Mammary epithelial cell (primary cell): ENCODE measurements at places on chromosomes 2 and 18.

DNA sequence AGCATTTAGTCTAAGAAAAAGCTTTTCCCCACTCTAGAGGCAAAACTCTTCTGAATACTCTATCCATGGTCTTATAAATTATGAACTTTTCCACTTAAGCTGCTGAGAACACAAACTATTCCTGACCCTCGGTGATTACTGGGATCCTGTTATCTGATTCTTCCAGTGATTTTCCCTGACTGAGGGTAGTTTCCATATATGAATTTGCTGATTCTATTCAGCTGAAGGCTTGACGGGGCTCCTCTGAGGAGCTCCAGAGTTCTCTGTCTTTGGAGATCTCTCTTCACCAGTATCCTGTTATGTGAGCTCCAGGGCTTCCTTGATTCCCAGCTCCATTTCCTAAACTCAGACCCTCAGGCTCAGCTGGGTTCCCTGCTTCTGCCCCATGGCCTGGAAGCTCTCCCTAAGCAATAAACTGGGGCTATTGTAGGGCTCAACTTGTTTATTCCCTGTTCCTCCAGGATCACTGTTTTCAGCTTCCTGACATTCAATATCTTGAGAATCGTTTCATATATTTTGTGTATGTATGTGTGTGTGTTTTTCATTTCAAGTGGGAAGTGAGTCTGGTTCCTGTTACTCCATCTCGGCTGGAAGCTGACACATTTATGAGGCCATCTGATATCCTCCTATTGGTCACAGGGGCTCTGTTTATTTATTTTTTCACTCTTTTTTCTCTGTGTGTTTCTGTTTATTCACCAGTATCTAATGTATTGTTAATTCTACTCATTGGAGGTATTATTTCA lies 78.2 kb downstream of the ARHGAP28 start:
- DNase-seq, result no peak

GRCh38 chr2:204386668-204387067 lies 158.6 kb upstream of the PARD3B start:
- DNase-seq, result no peak

GRCh38 chr2:11941201-11942177 lies 195.1 kb downstream of the LPIN1 start:
- DNase-seq, result no peak

DNA sequence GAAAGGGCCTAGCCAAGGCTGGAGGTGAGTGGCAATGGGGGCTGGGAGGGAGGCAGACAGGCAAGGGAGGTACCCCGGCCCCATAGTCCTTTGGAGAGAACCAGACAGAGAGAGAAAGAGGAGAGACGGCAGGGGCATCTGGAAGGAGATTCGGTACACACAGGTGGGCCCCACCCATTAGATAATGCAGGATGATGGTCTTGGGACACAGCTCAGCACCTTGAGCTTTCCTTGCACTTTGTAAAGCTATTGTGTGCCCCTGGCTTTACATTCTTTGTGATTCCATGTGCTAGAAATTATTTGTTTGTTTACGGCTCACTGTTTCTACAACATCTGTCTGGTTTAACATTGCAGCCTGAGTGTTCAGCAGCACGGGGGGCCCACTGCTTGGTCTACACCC lies 83.1 kb downstream of the CTAGE1 start:
- no peak for DNase-seq

GRCh38 chr2:13542642-13543041 lies 825.9 kb downstream of the TRIB2 start:
- DNase-seq, result no peak

GRCh38 chr2:63012541-63012940 lies 38.1 kb upstream of the OTX1 start:
- no peak for DNase-seq

DNA sequence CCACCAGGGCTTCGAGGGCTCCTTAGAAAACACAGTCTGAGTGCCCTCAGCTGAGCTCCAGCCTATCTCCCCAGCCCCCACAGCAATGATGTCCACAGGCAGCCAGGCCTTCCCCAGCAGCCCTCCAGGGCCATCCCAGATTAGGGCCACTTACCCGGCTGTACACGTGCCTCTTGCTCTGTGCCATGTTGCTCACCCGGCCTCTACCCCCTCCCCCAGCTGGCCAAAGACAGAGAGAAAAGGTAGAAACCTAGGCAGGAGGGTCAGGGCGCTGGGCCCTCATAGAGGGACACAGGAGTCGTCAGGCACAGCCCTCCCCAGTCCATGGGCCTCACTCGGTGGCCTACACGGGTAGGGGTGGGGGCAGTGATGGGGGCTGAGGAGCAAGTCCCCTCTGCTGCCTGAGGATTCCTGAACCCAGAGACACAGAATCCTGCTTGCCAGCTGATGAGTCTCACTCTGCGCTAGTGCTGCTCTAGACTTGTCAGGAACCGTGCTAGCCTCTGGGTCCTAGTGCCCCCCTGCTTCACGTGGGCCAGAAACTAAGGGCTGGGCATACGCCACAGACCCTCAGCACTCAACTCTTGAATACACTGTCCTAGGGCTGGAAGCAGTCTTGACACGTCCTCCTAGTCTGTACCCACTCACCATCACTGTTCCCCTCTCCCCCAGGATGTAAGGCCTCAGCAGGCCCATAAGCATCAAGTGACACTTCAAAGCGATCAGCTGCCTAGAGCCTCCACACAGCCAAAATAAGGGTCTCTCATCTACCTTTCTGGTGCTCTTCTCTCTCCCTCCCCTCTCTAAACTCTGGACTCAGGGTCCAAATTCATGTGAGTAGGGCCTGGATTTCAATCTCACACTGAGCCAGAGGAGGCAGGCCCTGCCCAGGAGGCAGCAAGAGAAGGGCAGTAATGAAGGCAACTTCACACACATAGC lies at the start of gene DCTN1:
TSS of gene DCTN1 (minus strand) at position 461 of the 939 bp plus-strand sequence. CDS start at position 187, 274 bp downstream.
- DNase-seq, result peak; percentile 50

- DNase-seq, result peak; percentile 28
These were observed 413.7 kb upstream of the FAM98A start for GRCh38 chr2:34012715-34013302.

DNA sequence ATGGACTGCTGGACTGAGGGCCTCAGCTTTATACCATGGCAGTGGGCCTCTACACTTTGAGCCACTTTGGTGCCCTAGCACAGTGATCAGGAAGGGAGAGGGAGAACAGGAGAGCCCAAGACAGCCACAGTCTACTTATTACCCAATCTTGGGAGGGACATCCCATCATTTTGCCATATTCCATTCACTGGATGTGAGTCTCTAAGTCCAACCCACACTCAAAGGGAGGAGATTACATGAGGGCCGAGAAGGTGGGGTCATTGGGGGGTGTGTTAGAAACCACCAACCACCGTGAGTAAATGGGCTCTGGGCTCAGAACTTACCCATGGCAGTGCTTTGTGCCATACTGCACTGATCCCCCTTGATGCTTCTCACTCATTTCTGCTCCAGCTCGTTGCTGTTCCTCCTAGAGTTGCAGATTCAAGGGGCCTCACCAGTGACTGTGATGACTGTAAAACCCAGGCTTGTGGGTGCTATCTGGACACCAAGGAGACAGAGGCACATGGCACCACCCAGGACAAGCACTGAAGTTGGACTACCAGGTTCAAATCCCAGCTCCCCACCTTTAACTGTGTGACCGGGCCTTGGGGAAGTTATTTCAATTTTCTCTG lies 97.6 kb upstream of the RAB6C start:
- no peak for DNase-seq

- DNase-seq, result no peak
These were observed 28.0 kb downstream of the RBBP8 start for GRCh38 chr18:22961156-22961555.

DNA sequence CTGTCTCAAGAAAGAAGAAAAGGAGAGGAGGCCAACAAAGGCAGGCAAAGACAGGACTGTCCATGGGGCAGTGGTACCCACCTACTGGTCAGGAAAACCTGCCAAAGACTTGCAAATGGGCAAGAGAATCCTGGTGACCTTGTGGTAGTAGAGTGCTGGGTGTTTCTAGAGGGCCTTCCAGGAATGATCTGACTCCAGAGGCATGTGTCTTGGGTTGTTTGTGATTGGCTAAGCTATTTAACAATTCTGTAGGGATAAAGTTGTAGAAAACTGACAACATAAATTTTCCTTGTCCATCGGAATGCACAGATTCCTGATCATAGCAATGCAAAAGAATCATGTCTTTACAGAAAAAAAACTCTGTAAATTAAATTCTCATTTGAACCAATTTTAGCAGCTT lies 68.5 kb upstream of the ZNF532 start:
- DNase-seq, result no peak

- DNase-seq, result no peak
These were observed 101.1 kb upstream of the ODC1 start for GRCh38 chr2:10549195-10549594.

GRCh38 chr18:71529703-71530303 lies 1014.3 kb downstream of the CBLN2 start:
- DNase-seq, result no peak

DNA sequence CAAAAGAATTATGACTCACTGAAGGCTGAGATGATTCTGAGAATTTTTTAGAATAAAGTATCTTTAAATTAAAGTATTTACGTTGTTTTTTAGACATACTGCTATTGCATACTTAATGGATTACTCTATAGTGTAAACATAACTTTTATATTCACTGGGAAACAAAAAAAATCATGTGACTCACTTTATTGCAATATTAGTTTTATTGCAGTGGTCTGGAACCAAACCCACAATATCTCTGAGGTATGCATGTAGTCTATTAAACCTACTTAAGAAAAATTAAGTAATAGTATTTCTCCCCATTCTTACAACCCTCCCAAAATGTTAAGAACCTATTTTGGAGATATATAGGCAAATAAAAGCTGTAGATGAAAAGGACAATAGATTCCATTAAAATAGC lies 142.9 kb upstream of the ZNF521 start:
- DNase-seq, result no peak

GRCh38 chr2:124258140-124258880 lies 233.2 kb downstream of the CNTNAP5 start:
- no peak for DNase-seq

DNA sequence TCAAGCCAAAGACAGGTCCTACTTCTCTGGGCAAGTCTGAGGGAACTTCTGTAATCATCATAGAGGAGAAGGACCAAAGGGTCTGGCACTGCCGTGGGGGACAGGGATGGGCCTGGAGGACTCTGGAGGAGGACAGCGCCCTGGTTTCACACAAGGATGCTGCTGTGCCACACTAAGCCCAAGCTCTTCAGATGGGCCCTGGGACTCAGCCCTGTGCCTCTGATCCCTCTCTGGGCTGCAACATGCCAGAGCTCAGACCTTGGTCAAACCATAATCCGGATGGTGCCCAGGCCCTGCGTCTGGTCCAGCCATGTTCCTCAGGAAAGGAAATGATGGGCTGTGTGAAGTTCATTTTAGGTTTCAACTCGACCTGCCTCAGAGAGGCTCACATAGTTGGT lies 222.0 kb upstream of the COPS8 start:
- DNase-seq, result no peak

GRCh38 chr2:189111063-189111715 lies 68.4 kb downstream of the COL5A2 start:
- DNase-seq, result no peak

- no peak for DNase-seq
These were observed 503.2 kb downstream of the PIK3C3 start for GRCh38 chr18:42458226-42458625.
